ENCODE measurements at places on chromosomes 4 and X. TPM values are rescaled to one million over a fixed set of nuclear protein-coding genes. Genes with fewer than 3 reads are reported as not detected.

The TRIM61 gene
- 2.9 TPM for total RNA-seq

The HTN3 gene
- not detected for total RNA-seq

The CDKL5 gene
- 2.2 TPM for total RNA-seq

The XK gene
- total RNA-seq: not detected

The LUZP4 gene
- total RNA-seq: not detected

The MAGEA2 gene
- total RNA-seq: not detected

The TENT5D gene
- total RNA-seq: not detected

The HTN1 gene
- total RNA-seq: not detected

The ARX gene
- not detected for total RNA-seq

The ANK2 gene
- total RNA-seq: 0.69 TPM

The POU3F4 gene
- total RNA-seq: not detected

The CCNI gene
- 244 TPM for total RNA-seq

The SMC1A gene
- total RNA-seq: 117 TPM

The PLAC8 gene
- 314 TPM for total RNA-seq

Data from activated naive CD8-positive, alpha-beta T cell treated with anti-CD3 and anti-CD28 coated beads, Interleukin-2, amount 10 ng/mL, durations not matched to agents 7 days and 5 days (primary cell).